ENCODE measurements at places on chromosomes 2 and 18.

DNA sequence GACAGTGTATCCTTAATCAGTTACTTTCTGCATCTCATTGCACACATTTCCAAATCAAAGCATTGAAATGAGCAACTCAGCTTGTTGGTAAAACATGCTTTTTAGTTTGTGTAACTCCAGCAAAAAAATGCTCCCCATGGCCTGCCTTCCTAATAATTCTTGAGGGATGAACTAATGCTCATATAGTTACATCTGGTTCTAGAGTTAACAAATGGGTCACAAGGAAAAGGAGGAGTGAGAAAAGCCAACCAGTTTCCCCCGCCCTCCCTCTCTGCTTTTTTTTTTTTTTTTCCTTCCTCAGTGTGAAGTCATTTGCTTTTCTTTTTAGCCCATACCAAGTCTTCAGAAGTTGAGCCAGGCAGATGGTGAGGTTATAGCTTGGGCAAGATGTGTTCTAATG, 231.7 kb downstream of the MTX2 start:
- DNase-seq = no peak

DNA sequence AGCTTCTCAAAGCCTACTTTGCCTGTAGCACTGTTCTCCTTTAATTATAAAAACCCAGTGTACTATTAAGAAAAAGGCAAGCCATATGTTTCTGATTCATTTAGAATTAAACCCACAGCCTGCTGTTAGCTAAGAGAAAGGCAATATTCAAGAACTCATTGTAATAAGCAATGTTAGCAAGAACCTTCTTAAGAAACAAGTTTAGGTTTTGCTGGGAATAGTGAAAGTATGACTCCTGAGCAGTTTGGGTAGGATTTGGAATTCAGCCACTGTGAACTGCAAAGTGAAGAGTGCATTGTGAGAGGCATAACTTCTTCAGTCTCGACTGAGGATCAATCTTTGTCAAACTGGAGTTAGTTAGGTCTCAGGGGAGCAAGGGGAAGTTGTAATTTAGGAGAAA, 206.5 kb upstream of the NT5C1B start:
- DNase-seq = no peak

- no peak for DNase-seq
These were observed 99.8 kb downstream of the PTPN4 start for GRCh38 chr2:119859528-119859927.

DNA sequence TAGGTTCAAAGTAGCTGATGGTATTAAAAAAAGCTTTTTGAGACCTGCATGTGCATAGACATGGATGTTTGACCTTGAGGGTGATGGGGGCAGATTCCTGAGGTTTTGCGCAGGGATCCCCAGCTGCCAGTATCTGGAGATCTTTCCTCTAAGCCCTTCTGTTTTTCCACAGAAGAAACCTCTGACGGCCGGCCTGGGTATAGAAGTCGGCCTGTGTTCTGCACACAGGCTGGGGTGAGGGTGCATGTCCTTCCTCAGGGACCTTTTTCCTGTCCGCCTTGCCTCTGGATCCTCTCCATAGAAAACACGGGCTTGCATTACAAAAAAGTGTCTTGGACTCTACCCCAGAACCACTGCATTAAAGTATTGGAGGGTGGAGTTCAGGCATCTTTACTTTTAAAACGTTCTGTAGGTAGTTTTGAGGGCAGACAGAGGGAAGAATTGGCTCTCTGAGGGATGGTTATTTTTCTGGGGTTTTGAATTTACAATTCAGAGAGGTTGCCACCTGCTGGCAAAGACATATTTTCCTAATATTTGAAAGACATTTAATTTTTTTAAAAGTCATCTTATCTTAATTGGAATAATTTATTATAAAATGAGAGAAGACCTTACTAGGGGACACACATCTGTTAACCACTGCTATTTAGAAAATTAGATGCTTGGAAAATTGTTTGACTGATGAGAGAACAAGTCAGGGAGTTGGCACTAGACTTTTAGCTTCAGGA, 350.6 kb downstream of the DCDC2C start:
- no peak for DNase-seq
